ENCODE measurements at places on chromosomes 5 and 9.

GRCh38 chr9:13049223-13049622, 230.3 kb downstream of the MPDZ start:
- DNase-seq = no peak

DNA sequence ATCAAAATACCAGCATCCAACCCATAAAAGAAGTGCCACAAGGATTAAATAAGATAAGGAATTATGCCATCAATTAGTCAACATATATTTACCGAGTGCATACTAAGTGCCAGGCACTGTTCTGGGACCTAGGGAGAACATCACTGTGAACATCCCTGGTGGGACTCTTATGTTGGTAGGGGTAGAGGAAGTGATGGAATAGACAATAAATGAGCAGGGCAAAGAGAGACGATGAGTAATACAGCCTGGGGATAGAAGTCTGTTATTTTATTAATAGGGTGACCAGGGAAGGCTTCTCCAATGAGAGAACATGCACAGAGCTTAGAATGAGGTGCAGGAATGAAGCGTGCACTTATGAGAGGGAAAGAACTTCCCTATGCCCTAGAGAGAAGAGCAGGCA, 47.4 kb upstream of the VLDLR start:
- no peak for DNase-seq

GRCh38 chr5:57895766-57896165, 413.2 kb upstream of the ACTBL2 start:
- DNase-seq = peak; percentile 47

DNA sequence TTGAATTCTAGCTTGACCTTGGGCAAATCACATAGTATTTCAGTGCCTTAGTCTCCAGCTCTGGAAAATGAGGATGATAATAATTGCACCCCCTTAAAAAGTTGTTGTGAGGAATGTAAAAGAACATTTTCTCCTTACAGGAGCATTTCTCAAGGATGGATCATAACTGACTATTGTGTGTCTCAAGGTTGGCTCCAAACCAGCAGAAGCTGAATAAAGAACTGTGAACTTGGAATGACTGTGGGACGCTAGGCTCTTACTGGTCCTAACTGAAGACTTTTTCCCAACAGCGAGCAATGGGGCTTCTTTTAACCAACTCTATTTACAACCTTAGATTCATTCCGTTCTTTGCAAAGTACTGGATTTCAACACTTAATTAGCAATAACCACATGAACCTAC, 26.2 kb upstream of the GLRX start:
- no peak for DNase-seq

DNA sequence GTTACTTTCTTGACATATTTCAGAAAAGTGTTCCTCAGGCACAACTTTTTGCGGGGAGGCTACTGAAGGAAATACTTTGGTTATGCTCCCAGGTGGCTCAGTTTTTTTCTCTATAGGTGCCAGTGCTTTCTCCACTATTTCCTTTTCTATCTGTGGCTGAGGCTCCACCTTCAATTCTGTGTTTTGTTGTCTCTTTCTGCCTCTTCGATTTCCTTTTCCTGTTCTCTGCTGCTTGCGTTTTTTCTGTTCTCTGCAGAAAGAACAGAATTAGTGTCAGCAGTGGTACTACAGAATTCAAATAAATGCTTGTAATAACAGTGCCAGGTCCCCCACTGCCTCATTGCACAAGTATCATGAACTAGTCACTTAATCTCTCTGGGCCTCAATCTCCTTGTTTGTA, 7.0 kb downstream of the HEMGN start:
- no peak for DNase-seq

DNA sequence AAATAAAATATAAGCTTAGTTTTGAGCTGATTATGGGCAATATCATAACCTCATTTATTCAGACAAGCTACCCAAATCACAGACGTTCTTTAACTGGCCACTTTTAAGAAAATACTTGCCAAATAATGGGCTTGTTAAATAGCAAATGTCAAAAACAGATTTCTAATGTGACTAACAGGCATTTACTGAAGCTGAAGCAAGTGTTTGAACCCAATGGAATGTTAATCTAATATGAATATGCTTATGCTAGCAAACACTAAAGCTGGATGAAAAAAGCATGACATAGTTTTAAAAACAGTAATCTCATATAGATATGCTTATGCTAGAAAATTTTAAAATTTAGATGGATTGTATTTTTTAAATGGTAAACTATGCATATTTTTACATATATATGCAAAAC, 411.6 kb upstream of the PTGER4 start:
- DNase-seq = no peak

GRCh38 chr5:35698047-35698808, 80.6 kb downstream of the SPEF2 start:
- no peak for DNase-seq

- no peak for DNase-seq
Measured at GRCh38 chr5:2538169-2538568, 213.3 kb downstream of the IRX2 start.

DNA sequence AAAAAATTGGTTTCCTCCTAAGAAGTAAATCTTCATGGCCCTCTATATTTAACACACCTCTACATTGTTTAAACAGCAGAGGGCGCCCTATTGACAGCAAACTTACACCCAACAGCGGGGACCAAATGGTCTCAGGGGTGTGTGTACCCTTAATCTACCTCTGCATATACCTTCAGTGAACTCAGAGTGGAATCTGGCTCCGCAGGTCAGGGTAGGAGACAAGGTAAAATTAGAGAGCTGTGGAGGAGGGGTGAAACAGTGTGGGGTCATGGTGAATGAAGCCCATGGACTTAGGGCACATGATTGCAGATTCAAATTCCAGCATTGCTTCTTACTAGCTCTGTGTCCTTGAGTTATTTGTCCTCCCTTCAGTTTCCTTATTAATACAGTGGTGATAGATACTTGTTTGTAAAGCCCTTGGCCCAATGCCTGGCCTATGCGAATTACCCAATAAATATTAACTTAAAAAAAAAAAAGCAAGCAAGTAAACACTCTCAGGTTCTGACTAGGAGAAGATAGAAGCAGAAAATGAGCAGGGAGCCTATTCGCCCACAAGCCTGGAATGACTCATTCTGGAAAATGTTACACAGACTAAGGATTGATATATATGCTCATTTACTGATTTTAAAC, 122.9 kb downstream of the CAVIN4 start:
- no peak for DNase-seq

GRCh38 chr9:6184749-6185645, 30.6 kb upstream of the IL33 start:
- DNase-seq = no peak

- no peak for DNase-seq
Measured at GRCh38 chr5:15615859-15616258, 115.9 kb downstream of the FBXL7 start.

GRCh38 chr9:136105398-136106135, 10.5 kb upstream of the NACC2 start:
- DNase-seq = no peak

DNA sequence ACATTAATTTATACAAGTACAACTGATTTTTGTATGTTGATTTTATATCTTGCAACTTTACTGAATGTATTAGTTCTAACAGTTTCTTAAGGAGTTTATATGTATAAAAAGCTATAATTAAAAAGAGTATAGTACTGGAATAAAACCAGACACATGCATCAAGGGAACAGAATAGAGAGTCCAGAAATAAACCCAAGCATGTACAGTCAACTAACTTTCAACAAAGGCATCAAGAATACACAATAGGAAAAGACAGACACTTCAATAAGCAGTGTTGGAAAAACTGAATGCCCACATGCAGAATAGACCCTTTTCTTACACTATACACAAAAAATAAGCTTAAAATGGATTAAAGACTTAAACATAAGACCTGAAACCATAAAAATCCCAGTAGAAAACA, 170.9 kb downstream of the ICE1 start:
- DNase-seq = no peak

- peak; percentile 65 for DNase-seq
Measured at GRCh38 chr5:66247176-66247960, 103.3 kb downstream of the SREK1 start.

- no peak for DNase-seq
Measured at GRCh38 chr5:134714120-134714519, 24.2 kb upstream of the CAMLG start.

- DNase-seq = no peak
Measured at GRCh38 chr5:8184455-8185063, 315.6 kb downstream of the MTRR start.

GRCh38 chr9:71506821-71507220, 261.5 kb downstream of the CEMIP2 start:
- DNase-seq = no peak

GRCh38 chr5:8720506-8720905, 825.4 kb downstream of the SEMA5A start:
- no peak for DNase-seq

- DNase-seq = no peak
Measured at GRCh38 chr5:15692706-15693381, 192.9 kb downstream of the FBXL7 start.

DNA sequence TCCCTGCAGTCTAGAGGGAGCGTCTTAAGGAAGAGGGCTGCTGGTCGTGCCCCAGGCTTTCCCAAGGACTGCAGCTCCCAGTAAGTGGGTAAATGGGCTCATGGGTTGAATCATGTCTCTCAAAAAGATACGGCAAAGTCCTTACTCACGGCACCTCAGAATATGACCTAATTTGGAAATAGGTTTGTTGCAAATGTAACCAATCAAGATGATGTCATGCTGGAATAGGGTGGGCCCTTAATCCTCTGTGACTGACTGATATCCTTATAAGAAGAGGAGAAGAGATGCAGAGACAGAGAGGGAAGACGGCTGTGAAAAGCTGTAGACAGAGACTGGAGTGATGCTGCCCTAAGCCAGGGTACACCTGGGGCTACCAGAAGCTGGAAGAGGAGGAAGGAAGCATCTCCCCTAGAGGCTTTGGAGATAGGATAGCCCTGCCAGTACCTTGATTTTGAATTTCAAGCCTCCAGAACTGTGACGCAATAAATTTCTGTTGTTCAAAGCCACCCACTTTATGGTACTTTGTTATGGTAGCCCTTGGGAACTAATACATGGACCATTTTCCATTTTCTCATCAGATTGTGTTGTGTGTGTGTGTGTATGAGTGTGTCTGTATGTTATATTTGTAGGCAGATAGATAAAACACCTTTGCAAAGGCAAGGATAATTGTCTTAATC, 15.0 kb downstream of the GALNT10 start:
- DNase-seq = no peak

GRCh38 chr9:94649100-94649819, 9.9 kb upstream of the FBP1 start:
- peak; percentile 26 for DNase-seq

- no peak for DNase-seq
Measured at GRCh38 chr9:81103597-81104471, 585.5 kb downstream of the TLE1 start.

GRCh38 chr9:5554254-5554653, 43.9 kb downstream of the PDCD1LG2 start:
- DNase-seq = no peak

GRCh38 chr5:64742821-64743220, 25.7 kb downstream of the SREK1IP1 start:
- no peak for DNase-seq

- DNase-seq = no peak
Measured at GRCh38 chr9:136868644-136869043, 2.5 kb upstream of the EDF1 start.

DNA sequence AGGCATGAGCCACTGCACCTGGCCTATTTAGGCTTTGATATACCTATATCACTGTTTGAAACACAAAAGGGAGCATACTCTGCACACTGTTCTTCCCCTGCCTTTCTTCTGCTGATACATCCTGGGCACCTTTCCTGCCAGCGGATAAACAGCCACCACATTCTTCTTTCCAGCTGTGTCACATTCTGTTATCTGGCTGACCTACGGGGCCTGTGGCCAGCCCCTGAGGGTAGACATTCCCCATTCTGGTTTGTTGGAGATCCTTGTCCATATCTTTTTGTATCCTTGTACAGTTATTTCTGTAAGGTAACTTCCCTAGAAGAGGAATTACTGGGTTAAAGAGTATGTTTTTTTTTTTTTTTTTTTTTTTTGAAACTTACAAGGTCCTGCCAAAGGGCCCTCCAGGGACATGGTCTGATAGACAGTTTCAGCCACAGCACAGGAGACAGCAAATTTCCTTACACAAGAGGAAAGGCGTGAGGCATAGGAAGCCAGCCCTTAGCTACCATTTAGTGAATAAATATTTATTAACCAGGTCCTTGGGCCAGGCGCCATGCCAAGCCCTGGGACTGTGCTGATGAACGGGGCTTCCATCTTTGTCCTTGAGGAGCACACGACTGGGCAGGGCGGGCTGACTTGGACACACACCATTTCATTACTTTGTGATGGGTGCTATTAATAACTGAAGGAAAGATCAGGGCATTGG, 57.8 kb downstream of the ERGIC1 start:
- DNase-seq = no peak

DNA sequence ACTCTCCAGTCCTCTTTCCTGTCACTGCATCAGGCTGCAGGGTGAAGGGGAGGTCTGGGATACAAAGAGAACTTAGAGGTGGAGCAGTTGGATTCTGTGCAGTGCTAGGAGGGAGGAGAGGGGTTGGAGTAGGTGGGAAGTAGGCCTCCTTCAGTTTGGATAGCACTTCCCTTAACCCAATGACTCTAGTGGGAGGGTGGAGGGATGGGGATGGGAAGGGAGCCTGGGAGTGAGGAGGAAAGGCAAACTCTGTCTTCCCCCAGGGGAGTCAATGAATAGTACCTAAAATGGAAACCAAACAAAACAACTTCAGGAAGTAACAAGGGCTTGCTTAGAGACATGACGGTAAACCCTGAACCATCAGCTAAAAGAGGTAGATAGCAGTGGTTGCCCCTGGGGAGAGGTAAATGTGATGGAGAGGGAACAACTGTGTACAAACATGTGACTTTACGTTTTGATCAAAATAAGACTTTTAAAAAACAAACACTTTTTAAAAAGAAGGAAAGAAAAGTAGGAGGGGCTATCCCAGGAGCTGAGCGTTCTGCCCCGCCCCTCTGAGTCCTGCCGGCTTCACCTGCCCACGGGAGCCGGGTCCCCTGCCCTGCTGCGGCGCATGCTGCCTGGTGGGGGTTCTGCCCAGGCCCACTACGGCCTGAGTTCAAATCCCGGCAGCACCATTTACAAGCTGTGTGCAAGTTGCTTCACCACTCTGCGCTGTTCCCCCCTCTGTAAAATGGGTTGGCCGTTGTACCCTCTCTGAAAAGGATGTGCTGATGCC, 30.9 kb downstream of the GSN start:
- DNase-seq = no peak

GRCh38 chr5:142871363-142872193, 101.4 kb downstream of the ARHGAP26 start:
- DNase-seq = no peak

DNA sequence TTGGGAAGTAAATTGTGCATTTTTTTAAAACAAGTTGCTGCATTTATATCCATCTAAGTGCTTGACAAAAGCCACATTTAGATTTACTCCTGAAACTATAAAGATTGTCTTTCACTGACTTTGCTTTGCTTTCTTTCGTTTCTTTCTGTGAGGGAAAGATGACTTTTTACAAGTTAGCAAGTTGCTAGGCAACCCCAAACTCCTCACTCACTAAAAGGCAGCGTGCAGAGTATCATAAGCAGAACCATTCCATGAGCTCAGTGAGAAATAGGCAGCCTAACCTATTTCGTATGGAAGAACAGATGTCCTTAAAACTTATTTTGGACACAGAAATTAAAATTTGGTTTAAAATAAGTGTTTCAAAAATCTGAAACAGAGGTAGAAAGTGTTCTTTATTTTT, 29.0 kb downstream of the KLF9 start:
- DNase-seq = no peak

- peak; percentile 45 for DNase-seq
Measured at GRCh38 chr9:36074870-36075532, 38.3 kb downstream of the RECK start.

Measured in AG04449 (cell line).